ENCODE measurements at places on chromosomes 7 and 10.

DNA sequence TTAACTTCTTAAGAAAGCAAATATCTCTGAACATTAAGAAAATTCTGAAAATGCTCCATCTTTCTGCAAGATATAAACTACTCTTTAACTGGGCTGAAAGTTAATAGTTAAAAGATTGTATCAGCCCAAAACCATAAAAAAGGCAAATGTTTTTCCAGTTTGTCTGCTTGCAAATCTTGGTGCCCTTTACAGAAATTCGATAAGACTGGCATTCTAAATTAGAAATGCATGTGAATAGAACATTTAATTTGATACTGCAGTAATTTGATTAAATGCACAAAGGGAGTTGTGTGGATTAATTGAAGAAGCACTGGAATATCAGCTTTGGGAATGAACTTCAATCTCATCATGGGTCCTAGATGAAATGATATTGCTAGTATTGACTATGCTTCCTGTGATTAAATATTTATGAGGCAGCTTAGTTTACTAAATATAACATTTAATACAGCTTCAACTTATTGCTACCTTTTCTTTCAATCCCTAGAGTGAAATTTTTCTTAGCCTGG lies 78.4 kb downstream of the IQUB start:
- no peak for DNase-seq

DNA sequence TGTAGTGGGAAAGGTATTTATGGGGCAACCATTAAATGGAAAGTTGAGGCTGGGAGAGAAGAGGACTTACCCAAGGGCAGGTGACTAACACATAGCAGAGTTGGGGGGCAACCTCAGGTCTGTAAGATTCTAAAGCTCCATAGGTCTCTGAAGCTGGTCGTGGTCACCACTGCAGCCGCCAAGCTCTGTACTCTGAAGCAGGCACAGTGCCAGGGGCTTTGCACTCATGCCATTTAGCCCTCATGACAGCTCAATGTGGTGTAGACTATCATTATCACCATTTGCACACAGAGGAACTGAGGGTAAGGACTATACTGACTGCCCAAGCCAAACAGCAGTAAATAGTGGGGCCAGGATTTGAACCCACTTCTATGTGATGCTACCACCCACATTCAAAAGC lies 32.5 kb upstream of the TMEM273 start:
- no peak for DNase-seq

DNA sequence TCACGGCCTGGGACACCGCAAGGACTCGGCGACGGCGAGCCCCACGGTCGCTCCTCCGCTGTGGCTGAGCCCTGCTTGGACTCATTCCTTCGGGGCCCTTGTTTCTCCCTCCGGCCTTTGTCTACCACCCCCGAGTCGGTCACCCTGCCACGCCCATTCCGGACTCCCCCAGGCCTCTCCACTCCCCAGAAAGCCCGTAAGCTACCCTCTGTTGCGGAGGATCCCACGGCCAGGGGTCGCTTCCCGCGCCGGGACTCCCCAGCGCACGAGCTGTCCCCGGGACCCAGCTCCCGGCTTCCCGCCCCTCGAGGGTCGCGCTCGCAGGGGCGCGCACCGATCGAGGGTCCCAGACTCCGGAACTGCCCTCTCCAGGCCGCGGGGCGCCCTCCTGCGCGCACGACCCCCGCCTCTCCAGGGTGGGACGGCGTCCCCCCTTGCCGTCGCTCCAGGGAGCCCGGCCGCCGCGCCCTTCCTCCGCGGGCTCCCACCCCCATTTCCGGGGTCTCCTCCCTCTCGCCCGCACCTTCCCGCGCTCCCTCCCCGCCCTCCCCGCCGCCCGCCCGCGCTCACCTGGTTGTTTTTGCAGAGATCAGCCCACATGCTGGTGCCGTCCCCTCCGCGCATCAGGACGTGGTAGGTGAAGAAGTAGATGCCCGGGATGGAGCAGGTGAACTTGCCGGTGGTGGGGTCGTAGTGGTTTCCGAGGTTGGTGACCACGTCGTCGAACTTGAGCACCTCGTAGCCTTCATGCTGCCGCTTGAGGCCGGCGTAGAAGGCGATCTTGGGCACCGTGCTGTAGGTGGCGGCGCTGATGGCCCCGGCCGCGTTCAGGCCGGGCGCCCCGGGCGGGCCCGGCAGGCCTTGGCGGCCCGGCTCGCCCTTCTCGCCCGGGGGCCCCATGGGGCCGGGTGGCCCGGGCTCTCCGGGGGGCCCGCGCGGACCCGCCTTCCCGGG lies 1.5 kb downstream of the C1QL3 start:
- peak; percentile 26 for DNase-seq

GRCh38 chr10:23512355-23513058 lies 73.6 kb downstream of the OTUD1 start:
- no peak for DNase-seq

DNA sequence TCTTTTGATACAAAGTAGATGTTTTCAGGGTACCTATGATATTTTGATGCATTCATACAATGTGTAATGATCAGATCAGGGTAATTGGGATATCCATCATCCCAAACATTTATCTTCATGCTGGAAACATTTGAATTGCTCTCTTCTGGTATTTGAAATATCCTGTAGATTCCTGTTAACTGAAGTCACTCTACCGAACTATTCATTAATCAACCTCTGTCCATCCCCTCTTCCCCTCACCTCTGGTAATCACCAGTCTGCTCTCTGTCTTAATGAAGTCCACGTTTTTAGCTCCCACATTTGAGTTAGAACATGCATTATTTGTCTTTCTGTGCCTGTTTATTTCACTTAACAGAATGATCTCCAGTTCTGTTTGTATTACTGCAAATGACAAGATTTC lies 11.3 kb downstream of the MTG1 start:
- no peak for DNase-seq

DNA sequence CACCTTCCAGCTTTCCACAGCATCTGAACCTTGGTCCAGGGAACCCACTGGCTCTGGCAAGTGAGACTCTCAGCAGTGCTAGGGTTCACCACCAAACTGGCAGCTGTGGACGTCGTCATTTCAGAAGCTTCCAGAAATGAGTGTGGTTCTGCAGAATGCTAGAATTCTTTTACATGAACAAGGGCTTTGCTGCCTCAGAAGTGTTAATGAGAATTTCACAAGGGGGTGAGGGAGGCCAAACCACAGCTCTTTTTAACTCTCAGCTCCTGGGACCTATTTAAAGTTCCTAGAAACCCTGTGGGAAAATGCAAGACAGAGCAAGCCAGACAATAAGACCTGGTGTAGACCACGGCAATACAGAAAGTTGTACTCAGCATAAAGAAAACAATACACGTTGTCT lies 129.3 kb upstream of the BET1 start:
- DNase-seq, result no peak

DNA sequence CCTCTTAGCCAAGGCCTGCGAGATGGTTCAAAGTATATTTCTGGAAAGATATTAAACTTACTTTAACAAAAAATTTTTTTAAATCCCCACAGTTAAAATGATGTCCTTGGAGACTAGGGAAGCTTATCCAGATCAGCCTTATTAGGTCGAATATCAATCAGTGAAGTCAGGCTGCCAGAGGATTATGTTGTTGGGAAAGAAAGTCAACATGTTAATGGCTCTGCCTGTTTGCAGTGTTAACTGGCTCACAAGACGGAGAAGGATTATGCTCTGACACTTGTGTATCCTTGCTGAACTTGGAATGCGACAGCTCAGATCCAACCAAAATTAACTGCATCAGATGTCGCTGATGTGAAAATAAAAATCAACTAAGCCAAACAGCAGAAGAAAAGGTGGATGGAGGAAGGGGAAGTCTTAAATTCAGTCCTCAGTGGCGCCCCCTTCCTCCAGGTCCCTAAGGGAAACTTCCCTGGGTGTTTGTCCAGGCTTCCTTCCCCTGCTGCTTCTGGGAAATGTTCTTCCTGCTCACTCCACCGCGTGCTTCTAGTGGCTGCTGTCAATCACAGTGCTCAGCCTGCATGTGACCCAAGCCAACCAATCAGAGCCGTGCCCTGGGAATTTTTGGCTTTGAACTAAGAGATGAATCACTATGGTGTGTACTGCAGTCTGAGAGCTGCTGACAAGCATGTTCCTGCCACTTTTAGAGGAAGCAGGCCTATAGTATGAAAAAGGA lies 690.4 kb upstream of the NRP1 start:
- DNase-seq, result no peak

GRCh38 chr10:117631276-117632145 lies 89.0 kb downstream of the EMX2 start:
- no peak for DNase-seq

GRCh38 chr7:54629771-54630170 lies 87.6 kb downstream of the VSTM2A start:
- no peak for DNase-seq

GRCh38 chr7:96219378-96220130 lies 102.3 kb downstream of the SLC25A13 start:
- DNase-seq, result no peak
